Endodermal cell (in vitro differentiated cells): ENCODE measurements at places on chromosomes 6 and 20.

DNA sequence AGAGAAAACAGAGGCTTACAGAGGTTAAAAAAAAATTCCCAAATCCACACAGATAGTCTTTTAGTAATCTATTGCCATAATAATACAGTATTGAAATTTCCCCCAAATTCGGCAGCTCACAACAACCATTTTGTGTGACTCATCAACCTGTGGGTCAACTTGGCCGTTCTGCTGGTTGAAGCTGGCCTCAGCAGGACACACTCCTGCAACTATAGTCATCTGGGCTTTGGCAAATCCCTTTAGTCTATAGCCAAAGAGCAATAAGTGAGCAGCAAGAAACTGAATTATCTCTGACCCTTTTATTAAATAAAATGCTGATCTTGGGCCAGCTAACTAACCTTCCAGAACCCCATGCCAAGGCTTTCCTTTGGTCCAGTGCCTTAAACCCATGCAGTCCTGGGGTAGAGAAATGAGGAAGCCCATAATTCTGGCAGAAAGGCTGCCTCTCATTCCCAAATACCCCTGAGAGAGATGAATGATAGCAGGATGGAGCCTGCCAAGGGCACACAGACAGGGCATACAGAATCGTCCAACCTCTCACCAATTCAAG lies 17.2 kb upstream of the SNAP25 start:
- DNase-seq: no peak

DNA sequence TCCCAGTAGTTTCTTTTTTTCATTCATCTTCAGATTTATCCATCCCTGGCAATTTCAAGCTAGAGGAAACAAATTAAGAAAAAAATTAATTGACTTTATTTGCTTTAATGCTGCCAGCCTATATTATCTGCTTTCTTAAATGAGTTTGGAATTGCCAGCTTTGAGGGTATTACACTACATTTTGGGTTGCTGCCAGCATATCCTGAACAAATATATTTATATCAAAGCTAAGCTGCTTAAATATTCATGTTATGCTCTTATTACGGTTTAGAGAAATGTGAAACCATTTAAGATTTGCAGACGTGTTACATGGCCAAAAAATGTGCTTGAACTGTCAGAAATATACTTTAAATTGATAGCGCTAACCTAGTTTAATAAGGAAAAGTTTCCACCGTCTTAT lies 59.7 kb downstream of the GRIK2 start:
- DNase-seq: no peak

GRCh38 chr6:68615938-68616337 lies 19.1 kb upstream of the ADGRB3 start:
- DNase-seq: no peak

- DNase-seq: no peak
Observed at GRCh38 chr20:17003170-17003870, 223.5 kb upstream of the PCSK2 start.

- DNase-seq: no peak
Observed at GRCh38 chr20:48375804-48376203, 452.0 kb downstream of the PREX1 start.

- no peak for DNase-seq
Observed at GRCh38 chr20:63293456-63293855, 470 bp downstream of the COL20A1 start.

DNA sequence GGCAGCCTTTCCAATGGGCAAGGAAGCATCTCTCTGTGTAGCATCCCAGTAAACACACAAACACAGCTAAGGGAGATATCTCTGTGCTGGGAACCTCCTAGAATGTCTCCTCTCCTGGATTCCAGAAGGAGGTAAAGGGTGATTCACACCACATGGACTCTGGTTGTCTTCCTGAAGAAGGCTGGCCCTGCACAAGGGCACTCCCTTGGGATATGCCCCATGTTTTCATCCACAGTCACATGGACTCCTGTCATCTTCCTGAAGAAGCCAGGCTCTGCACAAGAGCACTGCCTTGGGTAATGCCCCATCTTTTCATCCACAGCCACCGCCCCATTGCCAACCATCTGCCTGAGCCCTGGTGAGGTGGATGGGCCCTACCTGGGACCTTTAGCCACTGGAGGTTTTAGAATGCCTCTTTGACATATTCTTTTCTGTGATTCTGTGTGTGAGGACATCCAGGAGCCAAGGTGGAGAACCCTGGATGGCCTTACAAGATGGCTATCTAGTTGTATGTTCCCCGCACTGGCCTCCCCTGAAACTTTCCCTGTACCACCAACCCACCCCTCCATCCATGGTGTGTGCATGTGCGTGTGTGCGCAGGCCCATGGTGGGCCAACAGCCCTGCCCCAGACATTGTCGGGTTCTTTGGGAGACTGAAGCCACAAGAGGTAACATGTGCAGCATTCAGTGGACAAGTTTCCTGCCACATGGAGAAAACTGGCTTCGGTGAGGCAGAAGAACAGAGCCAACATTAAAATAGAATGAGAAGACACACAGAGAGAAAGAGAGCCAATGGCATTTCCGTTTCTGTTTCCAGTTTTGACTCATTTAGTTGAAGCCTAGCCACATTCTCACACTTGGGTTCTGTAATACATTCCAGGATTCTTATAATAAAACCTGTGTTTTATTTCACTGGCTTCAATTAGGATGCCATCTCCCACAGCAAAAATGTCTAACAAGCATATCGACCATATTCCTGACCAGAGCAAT lies 110.2 kb upstream of the CST7 start:
- DNase-seq: no peak

- no peak for DNase-seq
Observed at GRCh38 chr6:85419046-85419759, 30.7 kb upstream of the NT5E start.
